ENCODE measurements at places on chromosomes 11 and 22. TPM values are rescaled to one million over a fixed set of nuclear protein-coding genes. Genes with fewer than 3 reads are reported as not detected.

DNA sequence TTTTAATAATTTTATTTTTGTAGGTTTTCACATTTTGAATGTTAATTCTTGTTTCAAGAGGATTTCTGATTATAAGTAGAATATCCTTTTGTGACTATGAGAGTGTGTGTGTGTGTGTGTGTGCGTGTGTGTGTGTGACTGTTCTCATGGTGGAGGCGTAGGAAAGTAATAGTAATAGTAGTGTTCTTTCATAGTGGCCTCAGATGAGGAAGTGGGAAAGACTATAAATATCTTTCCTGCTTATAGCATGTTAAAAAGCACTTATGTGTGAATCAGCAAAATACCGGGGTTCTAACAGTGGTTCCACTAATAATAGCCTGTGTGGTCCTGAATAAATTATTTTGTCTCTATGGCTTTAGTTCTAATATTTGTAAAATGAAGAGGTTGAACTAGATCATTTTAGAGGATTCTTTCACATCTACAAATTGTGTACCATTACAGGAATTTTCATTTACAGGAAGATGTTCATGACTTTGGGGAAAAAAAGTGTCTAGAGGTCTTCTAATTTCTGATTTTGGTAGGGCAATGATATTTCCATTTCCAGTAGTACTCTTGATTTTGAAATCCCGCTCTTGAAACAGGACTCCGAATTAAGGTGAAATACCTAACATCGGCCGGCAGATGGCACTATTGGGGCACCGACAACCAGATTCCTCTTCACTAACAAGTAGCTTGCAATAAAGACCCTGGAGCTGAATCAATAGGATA is 29.9 kb upstream of the OR10G7 start:
- H3K4me3 ChIP-seq, result no peak overlapping the region
- peaks cover 16% of the 10 kb centered on the region for H3K27me3 ChIP-seq

P2RY2 gene
- total RNA-seq, result 0.12 TPM

DNA sequence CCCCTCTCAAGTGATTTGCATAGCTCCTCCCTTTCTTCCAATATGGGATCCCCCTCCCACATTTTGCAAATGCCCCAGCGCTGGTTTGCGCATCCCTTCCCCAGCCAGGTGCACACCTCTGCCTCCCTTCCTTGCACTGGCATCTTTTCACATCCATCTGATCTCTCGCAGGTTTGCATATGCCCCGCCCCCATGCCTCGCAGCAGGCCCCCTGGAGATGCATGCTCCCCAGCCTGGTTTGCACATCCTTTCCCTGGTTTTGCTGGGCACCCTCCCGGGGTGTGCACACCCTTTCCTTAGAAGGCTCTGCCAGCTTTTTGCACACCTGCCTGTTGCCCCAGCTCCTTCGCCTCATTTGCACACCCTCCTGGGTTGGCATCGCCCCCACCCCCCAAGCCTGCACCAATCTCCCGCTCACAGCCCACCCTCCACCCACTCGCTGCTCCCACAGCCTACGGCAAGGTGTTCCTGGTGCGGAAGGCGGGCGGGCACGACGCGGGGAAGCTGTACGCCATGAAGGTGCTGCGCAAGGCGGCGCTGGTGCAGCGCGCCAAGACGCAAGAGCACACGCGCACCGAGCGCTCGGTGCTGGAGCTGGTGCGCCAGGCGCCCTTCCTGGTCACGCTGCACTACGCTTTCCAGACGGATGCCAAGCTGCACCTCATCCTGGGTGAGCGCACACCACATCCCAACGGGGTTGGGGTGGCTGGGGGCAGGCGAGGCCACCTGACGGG is 917 bp downstream of the RPS6KA4 start:
- peaks cover 22% of the 10 kb centered on the region for H3K36me3 ChIP-seq
- no peak for DNase-seq
- no peak overlapping the region for H3K27ac ChIP-seq
- H3K4me1 ChIP-seq, result peaks cover 33% of the 10 kb centered on the region
- peak overlapping the region; percentile 70 for H3K4me3 ChIP-seq

DNA sequence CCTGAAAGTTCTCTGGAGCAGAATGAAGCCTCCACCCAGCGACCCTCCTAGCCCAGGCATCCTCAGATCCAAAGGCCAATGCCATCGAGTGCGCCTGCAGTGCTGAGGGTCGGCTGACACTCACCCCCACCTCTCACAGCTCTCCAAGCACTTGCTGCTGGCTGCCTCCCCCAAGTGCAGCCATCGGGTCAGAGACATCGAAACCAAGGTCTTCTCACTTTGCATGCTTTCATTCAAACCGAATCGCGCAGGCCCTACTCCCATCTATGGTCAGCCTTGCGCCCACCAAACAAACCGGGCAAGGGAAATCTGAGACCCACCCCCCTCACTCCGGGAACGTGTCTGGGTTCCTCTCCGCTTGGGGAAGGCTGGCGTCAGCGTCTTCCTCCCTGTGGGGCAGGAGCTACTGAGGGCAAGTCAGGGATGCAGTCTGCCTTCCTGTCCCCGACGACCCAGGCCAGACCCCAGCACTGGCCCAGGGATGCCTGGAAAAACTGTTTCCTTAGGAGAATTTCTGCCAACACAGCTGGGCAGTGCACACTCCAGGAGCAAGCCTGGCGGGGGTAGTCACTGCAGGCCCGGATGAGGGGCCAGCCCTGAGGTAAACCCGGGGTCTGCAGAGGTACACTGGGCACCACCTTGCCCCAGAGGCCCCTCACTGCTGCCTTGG is 7.0 kb downstream of the WNT7B start:
- no peaks in the 10 kb centered on the region for H3K36me3 ChIP-seq
- peak overlapping the region; percentile 91 for H3K27ac ChIP-seq
- peak; percentile 11 for DNase-seq
- peaks cover 5% of the 10 kb centered on the region for H3K27me3 ChIP-seq
- peaks cover 45% of the 10 kb centered on the region for H3K4me1 ChIP-seq
- H3K4me3 ChIP-seq, result peak overlapping the region; percentile 74

ASRGL1 gene
- 2.4 TPM for total RNA-seq

TYR gene
- not detected for total RNA-seq

CREB3L1 gene
- total RNA-seq, result 324 TPM

PLEKHA7 gene
- 3.2 TPM for total RNA-seq

C11orf87 gene
- total RNA-seq, result 0.07 TPM

FOLR3 gene
- total RNA-seq, result not detected

NCAM1 gene
- total RNA-seq, result 17.4 TPM

FOSL1 gene
- 37.9 TPM for total RNA-seq

ZNF280B gene
- 4.0 TPM for total RNA-seq

GRCh38 chr11:39011797-39012196 is 2413.8 kb upstream of the RAG2 start:
- H3K27me3 ChIP-seq, result no peaks in the 10 kb centered on the region
- DNase-seq, result no peak
- H3K36me3 ChIP-seq, result no peaks in the 10 kb centered on the region
- H3K4me1 ChIP-seq, result no peaks in the 10 kb centered on the region
- H3K27ac ChIP-seq, result no peak overlapping the region
- H3K4me3 ChIP-seq, result no peak overlapping the region

TMEM126A gene
- 47.2 TPM for total RNA-seq

GRCh38 chr11:111456086-111456858 is 55.9 kb downstream of the BTG4 start:
- H3K36me3 ChIP-seq, result no peaks in the 10 kb centered on the region
- peaks cover 6% of the 10 kb centered on the region for H3K4me1 ChIP-seq
- no peaks in the 10 kb centered on the region for H3K27me3 ChIP-seq
- DNase-seq, result no peak
- no peak overlapping the region for H3K4me3 ChIP-seq
